ENCODE measurements at places on chromosomes 4 and X.

DNA sequence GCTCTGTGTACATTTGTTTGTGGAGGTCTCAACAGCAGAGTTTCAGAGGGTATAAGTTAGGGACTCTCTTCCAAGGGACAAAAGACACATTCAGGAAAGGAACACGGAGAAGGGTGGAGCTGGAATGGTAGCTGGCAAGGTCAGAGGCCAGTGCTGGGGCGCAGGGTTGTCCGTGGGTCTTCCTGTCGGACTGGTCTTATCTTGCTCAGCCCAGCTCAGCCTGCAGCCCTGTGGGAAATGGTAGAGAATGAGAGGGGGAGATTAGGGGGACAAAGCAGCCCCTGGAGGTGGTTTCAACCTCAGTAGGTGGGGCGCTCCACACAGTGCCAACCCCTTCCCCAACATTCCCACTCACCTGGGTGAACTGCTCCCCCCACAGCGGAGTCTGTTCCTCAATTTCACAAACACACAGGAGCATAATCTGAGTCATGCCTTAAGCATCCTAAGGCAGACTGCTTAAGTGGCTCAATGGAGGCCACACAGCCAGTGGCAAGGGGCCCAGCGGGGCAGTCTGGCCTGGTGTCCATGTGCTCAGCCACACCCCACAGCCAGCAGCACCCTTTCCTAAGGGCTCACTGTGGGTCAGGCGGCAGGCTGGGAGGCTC lies 6.9 kb upstream of the HDAC6 start:
- no peak for DNase-seq

DNA sequence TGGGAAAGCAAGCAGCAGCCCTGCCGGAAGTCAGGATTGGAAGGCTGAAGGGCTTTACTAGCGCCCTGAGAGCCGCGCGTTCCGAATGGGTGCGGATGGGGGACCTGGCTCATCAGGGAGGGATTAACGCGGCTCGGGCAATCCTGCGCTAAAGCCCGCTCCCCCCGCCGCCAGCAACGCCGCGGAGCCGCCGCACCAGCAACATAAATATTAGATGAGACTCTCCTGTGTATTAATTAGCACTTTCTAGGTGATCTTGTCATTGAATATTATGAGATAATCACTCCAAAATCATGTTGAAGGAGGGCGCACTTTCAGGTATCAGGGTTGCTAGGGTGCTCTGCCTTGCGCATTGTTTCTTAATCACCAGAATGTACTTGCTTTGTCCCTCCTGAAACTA lies 357.2 kb upstream of the FAM241A start:
- DNase-seq: no peak

- DNase-seq: no peak
Observed at GRCh38 chr4:156999175-156999517, 27.5 kb upstream of the PDGFC start.

DNA sequence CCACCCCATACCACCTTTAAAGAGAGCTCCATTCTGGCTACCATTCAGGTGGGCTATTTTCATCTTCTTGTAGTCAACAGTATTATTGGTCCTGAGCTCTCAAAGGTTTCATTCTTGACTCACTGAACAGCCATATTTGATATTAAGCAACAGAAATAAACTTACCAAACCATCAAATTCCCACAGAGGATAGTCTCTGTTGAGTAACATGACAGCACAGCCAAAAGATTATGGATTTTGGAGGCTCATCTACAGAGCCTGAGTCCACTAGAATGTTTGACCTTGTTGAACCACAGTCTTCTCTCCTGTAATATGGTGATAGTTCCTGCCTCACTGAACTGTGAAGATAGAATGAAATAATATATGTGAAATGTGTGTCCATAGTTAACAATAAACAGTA lies 276.3 kb upstream of the LDB2 start:
- DNase-seq: no peak

DNA sequence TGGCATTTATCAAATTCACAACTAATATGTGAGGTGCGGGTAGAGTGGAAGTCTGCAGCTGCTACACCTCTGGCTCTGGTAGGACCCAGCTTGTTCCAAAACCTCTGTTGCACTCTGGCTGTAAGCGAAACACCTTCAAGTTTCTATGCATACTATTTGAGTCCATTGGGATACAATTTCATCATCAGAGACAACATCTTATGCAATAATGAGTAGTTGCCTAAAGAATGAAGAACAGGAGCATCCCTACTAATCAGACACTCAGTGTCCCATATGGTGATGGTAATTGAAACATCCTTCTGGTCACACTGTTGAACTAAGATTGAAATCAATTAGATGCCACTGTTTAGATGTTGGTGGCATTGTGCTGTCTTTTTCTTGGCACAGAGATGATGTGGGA lies 178.4 kb downstream of the MGST2 start:
- no peak for DNase-seq

- no peak for DNase-seq
Observed at GRCh38 chr4:3124070-3124767, 49.7 kb downstream of the HTT start.

DNA sequence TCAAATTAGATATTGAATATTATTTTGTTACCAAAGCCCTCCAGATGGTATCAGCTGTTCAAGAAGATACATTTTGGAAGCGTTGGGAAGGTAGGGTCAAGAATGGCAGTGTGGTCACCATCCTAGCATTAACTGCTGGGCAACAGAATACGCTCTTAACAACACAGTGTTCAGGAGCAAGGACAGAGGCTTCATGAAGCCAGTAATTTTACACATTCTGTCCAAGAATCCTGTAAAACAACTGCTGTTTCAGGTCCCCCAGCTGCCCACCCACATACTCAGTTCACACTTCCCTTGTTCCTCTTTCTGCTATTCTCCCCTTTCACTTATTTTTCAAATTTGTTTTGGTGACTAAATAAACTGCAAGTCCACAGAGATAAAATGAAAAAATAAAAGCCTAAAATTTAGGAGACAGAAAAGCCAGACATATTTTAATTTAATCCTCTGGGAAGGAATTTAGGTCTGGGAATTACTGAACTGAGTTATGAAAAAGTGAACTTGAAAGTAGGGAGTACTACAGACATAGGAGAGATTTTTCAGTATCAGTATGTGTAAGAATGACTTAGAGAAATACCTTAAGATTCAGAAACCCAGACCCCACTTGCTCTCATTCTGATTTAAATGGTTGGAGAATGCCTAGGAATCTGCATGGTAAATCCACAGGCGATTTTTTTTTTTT lies 406.7 kb downstream of the MAPK10 start:
- no peak for DNase-seq

- DNase-seq: no peak
Observed at GRCh38 chrX:23898412-23898959, 9.3 kb downstream of the APOO start.

- DNase-seq: no peak
Observed at GRCh38 chr4:65791812-65792308, 121.6 kb upstream of the EPHA5 start.

- DNase-seq: no peak
Observed at GRCh38 chr4:14018191-14018853, 390.8 kb upstream of the BOD1L1 start.

- no peak for DNase-seq
Observed at GRCh38 chr4:76200771-76201231, 12.8 kb downstream of the SCARB2 start.

DNA sequence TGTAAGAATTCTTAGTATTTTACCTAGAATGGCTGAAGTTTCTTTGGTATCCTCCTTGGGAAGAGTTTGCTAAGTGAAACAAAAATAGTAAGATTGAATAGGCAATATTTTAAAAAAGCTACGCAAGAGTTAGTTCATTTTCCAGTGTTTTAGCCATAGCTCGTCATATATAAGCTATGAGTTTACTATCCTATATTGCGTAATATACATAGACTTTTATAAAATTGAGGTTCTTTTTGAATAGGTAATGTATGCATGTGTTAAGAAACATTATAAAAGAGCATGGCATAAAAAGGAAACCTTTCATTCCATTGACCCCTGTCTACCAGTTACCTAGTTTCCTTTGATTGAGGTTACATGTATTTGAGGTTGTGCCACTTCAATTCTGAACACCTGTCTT lies 67.0 kb downstream of the DACH2 start:
- DNase-seq: no peak

GRCh38 chrX:66021765-66022631 lies 17.9 kb downstream of the VSIG4 start:
- DNase-seq: no peak

DNA sequence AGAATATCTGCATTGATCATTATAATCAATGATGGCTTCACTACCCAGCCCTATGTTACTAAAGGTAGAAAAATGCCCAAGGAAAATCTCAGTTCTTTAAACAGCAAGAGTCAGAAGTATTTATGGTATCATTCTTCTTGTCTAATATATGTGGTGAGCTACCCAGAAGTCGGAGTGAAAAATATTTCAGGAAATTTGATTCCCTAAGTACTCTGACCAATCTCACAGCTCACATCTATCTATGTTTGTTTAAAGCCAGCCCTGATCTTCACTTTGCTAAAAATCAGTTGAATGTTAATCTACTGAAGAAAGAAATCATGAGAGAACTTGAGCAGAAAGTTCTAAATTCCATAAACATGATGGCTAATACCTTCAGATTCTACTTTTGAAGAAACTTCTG lies 522.9 kb upstream of the SLIT2 start:
- no peak for DNase-seq
